ENCODE measurements at places on chromosomes 6 and 20.

DNA sequence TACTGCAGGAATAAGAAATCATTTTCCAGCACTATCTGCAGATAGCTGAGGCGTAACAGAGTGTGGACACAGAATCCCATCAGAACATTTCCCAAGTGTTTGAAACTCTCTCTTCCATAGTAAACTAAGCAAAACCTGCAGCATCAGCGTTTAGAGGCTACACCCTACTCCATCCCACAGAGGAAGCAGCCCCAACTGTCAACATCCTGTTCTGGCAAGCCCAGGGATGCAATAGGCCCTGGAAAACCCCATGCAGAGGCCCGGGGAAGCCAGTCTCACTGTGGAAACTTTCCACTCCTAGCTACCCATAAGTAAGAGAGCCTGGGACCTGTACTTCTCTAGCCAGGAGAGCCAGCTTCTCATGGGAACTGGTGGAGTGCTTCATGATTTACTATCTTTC is 129.4 kb downstream of the LY86 start:
- no peak for DNase-seq

GRCh38 chr20:61113731-61114130 is 138.3 kb upstream of the CDH4 start:
- DNase-seq: no peak

- DNase-seq: no peak
Observed at GRCh38 chr6:15441981-15442380, 196.1 kb downstream of the JARID2 start.

- no peak for DNase-seq
Observed at GRCh38 chr6:47344022-47344421, 34.3 kb upstream of the TNFRSF21 start.

DNA sequence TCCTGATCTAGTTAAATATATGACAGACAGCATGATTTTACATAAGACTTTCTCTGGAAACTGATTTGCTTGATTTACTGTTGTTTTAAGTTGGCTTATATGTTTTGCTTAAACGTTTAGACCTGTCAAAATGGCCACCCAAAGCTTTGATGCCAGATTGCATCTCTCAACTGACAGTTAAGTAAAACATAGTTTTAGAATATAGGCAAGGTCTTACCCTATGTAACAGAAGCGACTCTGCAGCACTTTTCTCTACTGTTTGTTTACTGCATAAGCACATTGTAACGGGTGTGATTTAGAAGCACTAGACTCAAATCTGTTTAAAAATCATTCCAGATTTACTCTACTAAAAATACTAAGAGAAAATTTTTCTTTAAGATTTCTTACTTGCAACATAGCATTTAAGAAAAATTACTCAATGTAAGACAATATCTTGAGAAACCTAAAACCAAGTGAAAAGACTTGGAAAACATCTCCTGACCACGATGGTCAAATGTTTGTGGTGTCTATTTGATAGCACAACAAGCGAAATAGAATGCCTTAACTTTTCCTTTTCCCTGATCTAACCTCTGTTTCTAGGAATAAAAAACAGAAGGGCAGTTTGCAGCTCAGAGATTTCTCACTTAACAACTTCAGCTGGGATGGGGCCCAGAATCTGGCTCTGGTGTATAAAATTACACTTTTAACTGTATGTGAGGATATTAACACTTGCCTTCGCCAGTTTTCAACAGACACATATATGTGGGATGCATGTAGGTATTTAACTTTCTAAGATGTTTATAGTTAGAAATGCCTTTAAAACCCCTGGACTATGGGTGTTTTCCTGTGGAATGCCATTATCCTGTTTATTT is 47.4 kb downstream of the AIG1 start:
- DNase-seq: no peak

- peak; percentile 27 for DNase-seq
Observed at GRCh38 chr20:44618318-44618731, 33.2 kb downstream of the ADA start.

DNA sequence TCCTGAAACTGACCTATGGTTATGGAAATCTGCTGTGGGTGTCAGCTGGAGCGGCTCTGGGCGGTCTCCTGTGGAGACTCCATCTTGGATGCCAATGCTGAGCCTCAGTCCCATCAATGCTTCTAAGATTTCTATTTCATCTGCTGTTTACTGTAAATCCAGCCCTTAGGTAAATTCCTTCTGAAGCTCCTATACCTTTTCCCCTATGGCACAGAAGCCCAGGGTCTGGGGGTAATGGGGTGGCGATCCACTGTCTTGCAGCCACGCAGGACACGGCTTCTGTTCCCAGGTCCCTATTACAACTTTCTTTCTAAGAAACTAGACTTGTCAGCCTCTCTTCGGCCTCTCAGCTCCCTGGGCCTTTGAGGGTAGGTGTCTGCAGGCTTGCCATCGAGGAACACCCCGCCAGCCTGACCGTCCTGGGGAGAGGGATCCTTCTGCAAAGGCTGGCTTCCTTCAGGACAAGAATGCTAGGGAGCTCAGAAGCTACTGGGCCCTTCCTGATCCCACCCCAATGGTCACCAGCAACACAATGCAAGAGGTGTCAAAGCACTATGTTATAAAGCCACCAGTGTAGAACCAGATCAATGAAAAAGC is 6.4 kb downstream of the CST3 start:
- no peak for DNase-seq

- no peak for DNase-seq
Observed at GRCh38 chr6:108610270-108610839, 49.6 kb downstream of the FOXO3 start.

GRCh38 chr6:105849746-105850145 is 236.4 kb upstream of the PRDM1 start:
- no peak for DNase-seq

DNA sequence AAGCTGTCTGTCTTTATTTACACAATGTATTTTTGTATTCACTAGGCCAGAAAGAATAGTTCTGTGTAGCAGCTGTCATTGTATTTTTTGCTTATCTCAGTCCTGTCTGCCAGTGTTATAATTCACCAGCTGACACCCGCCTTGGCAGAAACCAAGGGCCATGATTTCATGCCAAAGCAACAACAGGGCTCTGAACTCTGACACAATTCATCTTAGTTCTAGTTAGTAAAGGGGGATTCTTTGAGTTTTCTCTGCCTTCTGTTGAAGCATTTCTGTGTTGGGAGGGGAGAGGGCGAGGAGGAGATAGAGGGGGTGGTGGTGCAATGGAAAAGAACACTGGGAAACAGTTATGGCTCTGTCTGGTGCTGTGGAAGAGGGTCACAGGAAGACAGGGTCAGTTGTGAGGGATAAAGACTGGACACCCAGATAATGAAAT is 684.6 kb upstream of the MARCKS start:
- no peak for DNase-seq

- DNase-seq: peak; percentile 4
Observed at GRCh38 chr20:3563548-3564177, 92.8 kb downstream of the ATRN start.

- no peak for DNase-seq
Observed at GRCh38 chr6:19995575-19996257, 158.5 kb downstream of the ID4 start.

DNA sequence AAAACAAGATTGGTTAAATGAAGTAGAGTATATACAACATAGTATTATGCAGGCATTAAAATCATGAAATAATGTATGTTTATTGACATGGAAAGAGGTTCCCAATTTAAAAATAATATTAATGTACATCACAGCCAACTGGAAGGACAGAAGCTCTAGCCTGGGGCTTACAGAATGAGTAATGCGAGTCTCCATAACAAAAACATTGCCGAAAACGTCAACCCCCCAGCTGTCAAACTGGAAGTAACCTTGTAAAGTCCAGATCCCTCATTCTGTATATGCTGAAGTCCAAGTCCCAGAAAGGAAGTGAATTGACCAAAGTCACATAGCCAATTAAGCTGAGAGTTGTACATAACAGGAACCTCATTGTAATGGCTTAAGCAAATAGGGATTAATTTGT is 128.7 kb upstream of the ECI2 start:
- no peak for DNase-seq

- DNase-seq: no peak
Observed at GRCh38 chr6:36249536-36249935, 20.3 kb upstream of the PNPLA1 start.

GRCh38 chr6:138239774-138240173 is 21.5 kb upstream of the PBOV1 start:
- no peak for DNase-seq

GRCh38 chr6:14924126-14925024 is 321.5 kb upstream of the JARID2 start:
- no peak for DNase-seq

- no peak for DNase-seq
Observed at GRCh38 chr20:62691487-62691886, 17.1 kb upstream of the NTSR1 start.

DNA sequence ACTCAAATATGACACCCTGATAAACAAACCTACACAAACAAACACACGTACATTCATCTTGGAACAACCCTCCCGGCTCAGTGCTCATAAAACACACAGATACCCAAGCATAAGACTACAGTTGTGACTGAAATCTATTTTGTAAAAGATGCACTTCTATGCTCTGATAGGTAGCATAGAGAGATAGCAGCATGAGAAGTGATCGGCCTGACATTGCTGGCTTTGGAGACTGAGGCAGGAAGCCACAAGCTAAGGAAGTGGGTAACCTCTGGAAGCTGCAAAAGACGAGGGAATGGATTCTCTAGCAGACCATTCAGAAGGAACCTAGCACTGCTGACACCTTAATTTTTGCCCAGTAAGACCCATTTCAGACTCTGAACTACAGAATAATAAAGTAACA is 1.6 kb upstream of the RNF39 start:
- DNase-seq: no peak

DNA sequence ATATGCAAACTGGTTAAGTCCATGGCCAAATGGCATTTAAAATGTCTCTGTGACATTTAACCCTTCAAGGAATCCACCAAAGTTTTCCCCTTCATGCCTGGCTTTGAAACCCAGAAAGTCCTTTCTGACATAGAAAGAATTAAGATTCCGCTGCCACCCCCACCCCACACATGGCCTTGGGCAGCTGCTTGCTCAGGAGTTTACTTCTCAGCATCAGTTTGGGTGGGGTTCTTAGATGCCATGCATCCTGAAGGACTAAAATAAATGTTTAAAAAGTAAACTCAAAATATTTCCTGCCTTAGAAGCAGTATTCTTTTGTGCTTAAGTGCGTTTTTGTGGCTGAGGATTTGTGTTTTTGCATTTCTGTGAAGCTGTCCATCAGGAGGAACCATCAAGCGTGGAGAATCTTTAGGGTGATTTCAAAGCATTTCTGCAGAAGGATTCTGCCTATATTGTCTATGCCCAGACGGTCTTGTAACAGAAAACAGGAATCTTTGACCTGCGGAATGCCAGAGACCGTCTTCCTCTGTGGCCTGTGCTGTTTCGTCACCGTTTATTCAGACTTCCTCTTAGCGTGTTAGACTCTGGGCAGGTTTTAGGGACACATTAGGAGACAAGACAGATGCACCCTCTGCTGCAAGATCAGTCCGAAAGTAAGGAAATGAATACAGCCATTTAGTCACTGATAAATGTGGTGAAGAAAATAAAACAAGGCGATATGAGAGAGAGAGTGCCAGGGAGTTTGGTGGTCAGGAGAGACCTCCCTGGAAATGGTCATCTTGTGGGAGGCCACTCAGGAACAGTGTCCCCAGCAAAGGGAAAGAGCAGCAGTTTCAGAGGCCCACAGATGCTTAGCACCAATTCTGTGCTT is 6.2 kb downstream of the DUSP22 start:
- DNase-seq: no peak

DNA sequence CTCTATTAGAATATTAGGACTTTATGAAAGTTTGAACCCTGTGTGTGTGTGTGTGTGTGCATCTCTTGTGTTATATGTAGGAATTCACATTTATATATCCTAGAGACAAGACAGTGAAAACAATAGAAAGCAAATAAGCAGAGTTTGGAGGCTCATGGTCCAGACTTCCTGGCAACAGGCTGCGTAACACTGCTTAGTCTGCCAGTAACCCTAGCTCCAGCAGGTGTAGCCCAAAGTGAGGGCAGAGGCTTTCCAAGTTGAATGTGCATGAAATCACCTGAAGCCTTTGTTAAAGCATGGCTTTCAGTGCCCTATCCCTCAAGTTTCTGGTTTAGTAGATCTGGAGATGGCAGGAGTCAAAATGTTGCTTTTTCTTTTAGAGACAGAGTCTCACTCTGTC is 569.9 kb downstream of the KIF16B start:
- no peak for DNase-seq

GRCh38 chr6:18387061-18387721 is at the start of gene RNF144B:
RNF144B (plus strand) TSS chr6:18387350; CDS start chr6:18399535, 12,185 bp downstream.
- DNase-seq: peak; percentile 76

DNA sequence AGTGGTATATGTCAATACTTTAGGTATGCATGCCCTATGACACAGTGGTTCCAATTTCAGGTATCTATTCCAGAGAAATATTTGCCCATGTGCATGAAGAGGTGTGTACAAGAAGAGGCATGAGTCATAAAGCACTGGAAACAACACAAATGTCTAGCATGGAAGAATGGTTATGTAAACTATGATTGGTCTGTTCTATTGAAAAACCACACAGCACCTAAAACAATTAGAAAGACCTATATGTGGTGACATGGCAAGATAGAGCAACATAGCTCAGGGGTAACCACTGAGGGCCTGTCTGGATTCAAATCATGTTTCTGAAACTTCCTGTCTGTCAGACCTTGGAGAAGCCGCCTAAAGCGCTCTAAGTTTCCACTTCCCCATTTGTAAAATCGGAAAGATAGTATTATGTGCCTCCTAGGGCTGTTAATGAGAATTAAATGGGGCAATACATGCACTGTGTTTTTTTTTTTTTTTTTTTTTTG is 76.0 kb upstream of the SHLD1 start:
- DNase-seq: peak; percentile 24

DNA sequence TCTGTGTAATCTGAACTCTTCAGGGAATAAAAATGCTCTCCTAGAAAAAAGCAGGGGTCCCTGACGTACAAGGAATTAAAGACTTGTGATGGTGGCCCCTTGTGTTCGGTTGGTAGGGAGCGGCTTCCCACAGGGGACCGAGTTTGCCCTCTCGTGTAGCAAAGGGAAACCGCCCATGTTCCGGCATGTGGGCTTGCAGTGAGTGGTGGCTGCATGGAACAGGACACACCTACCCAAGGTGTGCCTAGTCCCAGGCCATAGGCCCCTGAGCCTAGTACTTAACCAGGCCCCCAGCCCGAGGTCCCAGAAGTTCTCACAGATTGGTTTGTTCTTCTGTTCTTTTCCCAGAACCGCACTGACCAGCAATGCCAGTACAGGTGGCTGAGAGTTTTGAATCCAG is 15.5 kb downstream of the MYBL2 start:
- no peak for DNase-seq

GRCh38 chr6:146341493-146342230 is 202.0 kb upstream of the RAB32 start:
- no peak for DNase-seq

DNA sequence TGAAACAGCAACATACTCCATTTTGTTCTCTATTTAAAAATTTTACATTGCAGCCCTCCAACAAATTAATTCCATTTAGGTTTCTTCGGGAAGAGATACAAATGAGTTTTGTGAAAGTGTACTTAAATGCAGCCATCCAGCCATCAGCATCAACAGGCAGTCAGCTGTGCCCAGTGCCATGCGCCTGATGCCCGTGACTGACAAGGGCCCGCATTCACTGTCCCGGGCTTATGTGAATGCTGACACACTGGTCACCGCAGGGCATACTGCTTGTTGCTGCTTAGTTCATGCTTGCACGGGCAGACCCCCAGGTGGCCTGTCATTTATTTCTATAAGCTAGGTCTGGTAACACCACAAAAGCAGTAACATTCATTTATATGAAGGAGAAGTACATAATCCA is 224.9 kb upstream of the QKI start:
- DNase-seq: no peak
